ENCODE measurements at places on chromosomes 2 and 18.

- DNase-seq = no peak
Observed at GRCh38 chr18:63617049-63617914, 26.8 kb downstream of the SERPINB4 start.

- DNase-seq = no peak
Observed at GRCh38 chr18:45252474-45252873, 362.8 kb upstream of the SLC14A2 start.

DNA sequence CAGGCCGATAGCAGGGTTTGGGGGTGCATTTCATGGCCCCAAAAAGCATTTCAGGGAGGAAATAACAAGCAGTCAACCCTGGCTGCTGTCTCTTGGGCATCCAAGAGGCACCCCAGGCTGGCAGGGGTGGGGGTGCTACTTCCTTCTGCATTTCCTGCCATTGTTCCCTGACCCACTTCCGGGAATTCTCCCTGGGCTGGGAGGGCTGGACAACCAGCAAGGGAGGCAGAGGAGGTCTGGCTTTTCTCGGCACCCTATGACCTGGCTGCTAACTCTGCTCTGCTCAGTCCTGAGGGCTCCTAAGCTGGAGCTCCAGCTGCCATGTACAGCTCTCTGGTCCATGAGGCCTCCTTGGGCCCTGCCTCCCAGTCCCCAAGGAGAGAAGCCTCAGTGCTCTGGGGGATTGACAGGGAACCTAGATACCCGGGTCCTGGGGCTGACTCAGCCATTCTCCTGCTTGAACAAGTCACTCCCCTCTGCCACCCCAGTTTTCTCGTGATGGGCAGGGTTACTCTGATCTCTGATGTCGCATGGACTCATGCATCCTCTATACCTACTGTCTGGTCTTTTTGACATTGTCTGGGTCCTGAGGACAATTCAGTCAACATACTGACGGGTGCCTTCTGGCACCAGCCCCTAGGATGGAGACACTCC lies 47.2 kb downstream of the DYSF start:
- DNase-seq = no peak

DNA sequence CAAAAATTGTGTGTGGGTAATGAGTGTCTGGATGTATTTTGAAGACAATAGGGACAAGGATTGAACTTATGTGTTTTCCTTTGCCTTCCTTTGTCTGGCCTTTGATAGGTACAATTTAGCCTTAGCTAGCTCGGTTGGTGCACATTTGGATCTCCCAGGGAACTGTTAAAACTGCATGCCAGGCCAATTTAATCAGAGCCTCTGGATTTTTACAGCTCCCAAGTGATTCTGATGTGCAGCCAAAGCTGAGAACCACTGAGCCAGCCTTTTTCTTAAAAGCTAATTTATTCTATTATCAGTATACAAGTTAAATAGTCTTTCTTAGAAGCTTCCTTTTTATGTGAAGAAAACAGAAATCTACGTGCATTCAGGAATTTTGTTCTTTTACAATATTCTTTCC lies 25.0 kb downstream of the PLEK start:
- DNase-seq = no peak

DNA sequence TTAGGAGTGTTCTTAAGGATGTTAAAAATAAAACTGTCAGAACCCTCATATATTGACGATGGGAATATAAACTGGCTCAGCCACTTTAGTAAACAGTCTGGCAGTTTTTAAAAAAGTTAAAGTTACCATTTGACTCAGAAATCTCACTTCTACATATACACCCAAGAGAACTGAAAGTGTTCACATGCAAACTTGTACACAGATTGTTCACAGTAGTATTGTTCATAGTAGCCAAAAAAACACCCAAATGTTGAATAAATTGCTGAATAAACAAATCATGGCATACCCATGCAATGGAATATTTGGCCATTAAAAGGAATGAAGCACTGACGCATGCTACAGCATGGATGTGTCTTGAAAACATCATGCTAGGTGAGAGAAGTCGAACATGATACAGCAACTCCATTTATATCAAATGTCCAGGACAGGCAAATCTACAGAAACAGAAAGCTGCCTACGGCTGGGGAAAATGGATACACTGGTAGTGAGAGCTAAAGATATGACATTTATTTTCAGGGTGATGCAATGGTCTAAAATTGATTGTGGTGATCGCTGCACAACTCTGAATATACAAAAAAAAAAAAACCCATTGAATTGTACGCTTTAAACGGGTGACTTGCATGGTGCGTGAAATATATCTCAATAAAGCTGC lies 10.1 kb downstream of the RPL31 start:
- DNase-seq = no peak

- DNase-seq = no peak
Observed at GRCh38 chr2:216622526-216622925, 10.7 kb upstream of the IGFBP2 start.

GRCh38 chr18:23107718-23108117 lies 27.6 kb upstream of the CABLES1 start:
- DNase-seq = no peak

- no peak for DNase-seq
Observed at GRCh38 chr2:232520489-232520888, 301 bp downstream of the PRSS56 start.

DNA sequence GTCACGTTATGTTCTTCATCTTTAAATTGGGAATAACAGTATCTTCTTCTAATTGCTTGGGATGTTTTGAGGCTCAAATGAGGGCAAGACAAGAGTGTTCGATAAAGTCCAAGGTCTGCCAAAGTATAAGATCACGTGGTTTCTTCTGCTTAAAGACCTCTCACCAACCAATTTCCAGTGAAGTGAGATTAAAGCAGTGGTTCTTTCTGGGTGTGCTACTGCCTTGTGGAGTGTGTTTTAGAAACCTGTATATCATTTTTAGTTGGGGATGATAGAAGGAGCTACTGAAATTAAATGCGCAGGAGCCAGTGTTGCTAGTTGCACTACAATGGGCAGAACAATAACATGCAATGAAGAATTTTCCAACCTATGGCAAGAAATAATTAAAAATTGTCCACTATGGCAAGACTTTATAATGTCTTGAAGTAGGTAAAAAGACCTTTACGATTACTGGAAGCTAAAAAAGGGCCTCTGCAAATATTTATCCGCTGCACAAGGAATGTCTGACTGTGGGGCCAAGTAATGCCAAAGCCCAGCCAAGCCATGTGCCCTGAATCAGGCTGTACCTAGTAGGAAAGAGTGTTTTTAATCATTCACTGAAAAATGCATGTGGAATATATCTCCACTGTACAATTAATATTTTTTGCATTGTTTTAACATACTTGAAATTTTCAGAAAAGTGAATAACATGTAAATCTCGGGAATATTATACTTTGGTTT lies 244.5 kb upstream of the REG3G start:
- no peak for DNase-seq

GRCh38 chr2:240300261-240300821 lies 135.1 kb upstream of the GPC1 start:
- DNase-seq = peak; percentile 28

DNA sequence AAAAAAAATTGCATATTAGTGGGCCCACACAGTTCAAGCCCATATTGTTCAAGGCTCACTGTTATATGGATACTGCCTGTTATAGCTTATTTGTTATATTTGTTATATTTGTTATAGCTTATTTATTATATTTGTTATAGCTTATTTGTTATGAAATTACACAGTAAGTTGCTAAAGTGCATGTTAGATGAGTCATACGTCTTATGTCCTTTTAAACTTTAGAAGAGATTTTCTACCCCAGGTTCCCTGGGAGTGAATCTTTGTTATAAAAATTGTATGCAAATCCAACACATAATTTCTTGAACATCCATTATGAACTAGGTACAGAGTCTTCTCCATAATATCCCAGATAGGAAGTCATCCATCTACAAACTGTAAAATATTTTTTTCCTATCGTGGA lies 22.1 kb downstream of the HTR2B start:
- DNase-seq = no peak

GRCh38 chr18:4016391-4017049 lies 438.6 kb downstream of the DLGAP1 start:
- DNase-seq = no peak

DNA sequence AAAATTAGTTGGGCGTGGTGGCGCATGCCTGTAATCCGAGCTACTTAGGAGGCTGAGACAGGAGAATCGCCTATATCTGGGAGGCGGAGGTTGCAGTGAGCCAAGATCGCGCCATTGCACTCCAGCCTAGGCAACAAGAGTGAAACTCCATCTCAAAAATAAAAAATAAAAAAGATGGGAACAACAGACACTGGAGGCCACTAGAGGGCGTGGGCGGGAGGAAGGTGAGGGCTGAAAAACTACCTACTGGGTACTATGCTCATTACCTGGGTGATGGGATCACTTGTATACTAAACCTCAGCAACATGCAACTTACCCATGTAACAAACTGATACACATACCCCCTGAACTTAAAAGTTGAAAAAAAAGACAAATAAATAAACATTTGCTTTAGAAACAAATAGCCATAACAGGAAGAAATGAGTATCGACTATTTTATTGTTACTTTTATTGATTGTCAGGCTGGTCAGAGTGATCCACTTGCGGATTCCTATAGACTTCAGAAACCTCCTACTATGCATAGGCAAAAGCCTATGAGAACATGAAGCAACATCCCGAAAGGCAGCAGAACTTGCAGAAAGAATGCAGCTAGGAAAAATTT lies 61.0 kb downstream of the TMEM163 start:
- no peak for DNase-seq

DNA sequence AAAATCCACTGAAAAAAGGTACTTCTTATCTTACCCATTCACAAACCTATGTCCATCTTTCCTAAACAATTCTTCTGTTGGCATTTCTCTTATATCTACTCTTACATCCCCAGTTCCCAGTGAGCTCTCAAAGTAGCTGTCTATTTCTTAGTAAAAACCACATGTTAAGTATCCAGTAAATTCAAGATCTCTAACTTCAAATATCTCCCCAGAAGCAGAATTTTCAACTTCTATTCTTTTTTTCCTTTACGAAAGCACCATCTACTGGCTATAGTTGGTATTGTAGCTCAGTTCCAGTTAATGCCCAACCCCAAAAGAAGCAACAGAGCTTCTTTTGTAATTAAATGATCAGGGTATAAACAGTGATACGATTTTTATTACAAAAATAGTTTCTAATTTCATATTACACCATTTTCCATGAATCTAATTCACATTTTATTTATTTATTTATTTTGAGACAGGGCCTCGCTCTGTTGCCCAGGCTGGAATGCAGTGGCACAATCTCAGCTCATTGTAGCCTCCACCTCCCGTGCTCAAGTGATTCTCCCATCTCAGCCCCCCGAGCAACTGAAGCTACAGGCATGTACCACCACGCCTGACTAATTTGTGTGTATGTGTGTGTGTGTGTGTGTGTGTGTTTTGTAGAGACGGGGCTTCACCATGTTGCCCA lies 28.5 kb downstream of the HRH4 start:
- no peak for DNase-seq

DNA sequence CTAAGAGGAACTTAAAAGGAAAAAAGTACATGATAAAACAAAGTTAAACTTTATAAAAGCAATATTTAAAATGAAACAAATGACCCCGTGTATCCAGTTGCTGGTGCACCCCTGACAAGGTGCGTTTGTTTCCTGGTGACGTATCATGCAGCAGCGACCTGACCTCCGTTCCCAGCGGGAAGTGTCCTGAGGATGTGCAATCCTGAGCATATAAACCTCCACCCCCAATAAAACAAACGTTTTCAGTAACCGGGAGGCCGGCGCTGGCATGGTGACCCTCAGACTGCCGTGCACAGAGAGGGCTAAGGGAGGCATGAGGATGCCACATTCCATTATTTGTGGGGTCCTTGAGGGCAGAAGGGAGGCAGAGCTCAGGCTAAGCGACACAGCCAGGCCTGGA lies 14.8 kb downstream of the SLC66A2 start:
- no peak for DNase-seq

- no peak for DNase-seq
Observed at GRCh38 chr2:240741091-240741490, 49.4 kb downstream of the AQP12A start.

DNA sequence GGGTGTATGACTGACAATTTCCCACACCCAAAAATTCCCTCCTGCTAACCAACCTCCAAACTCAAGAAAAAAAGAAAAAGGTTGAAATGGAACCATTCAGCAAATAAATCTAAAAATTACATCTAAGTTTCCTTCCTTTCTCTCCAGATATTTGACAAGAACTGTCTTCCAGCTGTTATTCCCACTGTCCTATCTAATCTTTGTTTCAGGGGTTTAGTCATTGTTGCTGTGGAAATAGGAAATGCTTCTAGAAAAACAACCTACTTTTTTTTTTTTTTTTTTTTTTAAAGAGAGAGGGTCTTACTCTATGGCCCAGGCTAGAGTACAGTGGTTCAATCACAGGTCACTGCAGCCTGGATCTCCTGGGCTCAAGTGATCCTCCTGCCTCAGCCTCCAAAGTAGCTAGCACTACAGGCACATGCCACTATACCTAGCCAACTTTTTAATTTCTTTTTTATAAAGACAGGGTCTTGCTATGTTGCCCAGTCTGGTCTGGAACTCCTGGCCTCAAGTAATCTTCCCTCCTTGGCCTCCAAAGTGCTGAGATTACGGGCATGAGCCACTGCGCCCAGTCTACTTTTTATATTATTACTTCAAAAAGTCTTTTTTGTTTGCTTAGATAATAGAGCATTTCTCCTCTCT lies 88.1 kb downstream of the ITSN2 start:
- no peak for DNase-seq

GRCh38 chr18:50653402-50654093 lies 93.7 kb downstream of the MAPK4 start:
- DNase-seq = no peak

DNA sequence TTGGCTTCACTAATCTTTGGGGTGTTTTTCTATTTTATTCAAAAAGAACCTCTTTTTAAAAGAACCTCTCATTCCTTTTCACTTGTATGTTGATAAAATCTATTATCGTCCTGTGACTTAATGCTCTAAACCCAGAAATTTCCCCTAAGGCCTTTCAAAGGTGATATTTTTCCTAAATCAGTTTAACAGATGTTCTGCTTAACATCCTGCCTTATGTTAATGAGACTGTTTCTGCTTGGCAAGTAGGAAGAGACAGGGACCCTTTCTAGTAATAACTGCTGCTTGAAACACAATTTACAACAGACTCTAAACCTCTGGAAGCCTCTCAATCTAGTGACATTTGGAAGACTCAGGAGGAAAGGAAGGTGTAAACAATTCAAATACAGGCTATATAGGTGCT lies 128.8 kb downstream of the KCNJ3 start:
- DNase-seq = no peak

- no peak for DNase-seq
Observed at GRCh38 chr2:119223521-119224390, at the start of gene STEAP3. Gene STEAP3, plus strand, starts transcription at chr2:119223834. Its CDS starts 7,179 bp downstream, at chr2:119231013.

DNA sequence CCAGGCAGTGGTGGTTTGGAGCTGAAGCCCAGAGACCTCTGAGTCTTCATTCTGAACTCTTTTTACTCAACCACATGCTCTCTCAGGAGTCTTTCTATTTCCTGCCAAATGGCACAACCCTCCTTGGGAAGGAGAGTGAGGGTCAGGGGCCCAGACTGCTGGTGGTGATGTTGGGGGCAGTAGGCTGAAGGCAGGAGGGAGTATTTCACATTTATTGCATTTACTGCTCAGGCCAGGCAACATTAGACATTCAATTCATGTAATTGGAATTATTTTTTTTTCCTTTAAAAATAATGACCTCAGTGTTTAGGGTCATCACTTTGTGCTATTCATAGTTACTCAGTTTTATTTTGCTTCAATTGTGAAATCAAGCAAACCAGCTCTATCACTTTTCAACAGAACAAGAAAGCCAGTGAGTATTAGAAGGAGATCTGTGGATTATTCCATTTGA lies 311.3 kb upstream of the NT5C1B start:
- no peak for DNase-seq

All from cerebellar nuclear complex (tissue), 1 donor.